ENCODE measurements at places on chromosomes 6 and 20.

DNA sequence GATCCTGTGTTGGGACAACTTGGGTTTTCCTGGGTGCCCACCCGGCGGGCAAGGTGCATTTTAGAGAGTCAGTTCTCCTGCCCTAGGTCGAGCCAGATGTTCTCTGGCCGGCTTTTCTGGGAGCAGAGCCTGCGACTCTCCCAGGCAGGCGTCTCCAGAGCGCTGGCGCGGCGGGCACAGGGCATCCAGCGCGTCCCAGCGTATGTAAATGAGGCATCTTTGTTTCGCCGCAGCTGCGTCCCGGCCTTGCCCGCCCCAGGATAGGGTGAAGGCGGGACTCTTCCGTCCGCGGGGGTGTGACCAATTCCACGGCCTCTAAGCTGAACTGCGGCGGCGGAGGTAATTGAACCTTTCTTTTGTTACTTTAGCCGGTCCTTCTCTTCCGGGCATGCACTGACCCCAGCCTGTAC lies 9.1 kb downstream of the GRIK2 start:
- no peak for DNase-seq

- no peak for DNase-seq
Measured at GRCh38 chr20:19519466-19519865, 238.6 kb upstream of the RIN2 start.

DNA sequence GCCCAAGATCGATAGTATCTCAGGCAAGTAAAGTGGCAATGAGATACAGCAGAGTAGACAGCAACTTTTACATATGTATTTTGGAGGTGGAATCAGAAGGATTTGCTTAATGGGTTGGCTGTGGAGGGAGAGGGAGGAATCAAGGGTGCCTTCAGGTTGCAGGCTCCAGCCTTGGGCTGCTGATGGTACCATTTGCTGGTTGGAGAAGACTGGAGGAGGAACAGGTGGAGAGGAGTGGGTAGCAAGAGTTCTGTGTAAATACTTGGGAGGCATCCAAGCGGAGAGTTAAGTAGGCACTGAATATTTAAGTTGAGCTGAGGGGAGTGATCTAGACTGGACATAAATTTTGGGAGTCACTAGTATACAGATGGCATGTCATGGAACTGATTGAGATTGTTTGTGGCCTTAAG lies 5.2 kb downstream of the BICRAL start:
- no peak for DNase-seq

DNA sequence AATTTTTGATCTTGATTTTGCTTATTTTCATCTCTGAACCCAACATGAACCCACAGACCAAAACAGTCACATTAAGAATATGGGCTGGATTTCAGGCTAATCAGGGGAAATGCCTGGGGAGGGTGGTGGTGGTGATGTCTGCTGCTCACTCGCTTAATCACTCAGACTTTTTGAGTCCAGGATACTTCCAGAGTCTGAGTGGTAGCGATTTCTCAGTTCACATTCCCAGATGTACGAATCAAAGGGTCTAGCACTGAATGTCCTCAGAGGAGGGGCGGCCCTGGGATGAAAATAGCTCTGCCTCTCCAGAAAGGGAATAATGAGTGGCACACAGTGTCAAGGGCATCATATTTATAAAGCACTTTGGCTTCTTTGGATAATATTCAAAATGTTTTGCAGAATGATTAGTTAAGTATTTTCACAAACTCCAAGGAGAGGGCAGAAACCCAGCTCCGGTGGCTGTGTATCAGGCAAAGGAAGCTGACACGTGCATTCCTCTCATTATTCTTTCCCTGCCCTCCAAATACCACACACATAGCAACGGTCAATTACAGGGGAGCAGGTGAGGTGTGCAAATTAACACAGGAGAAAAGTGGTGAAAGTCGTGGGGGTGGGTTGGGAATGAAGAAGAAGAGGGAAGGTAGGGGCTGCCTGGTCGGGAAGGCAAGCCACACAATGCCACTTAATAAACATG lies 345.2 kb upstream of the RSPO3 start:
- DNase-seq = no peak

- DNase-seq = no peak
Measured at GRCh38 chr6:68080074-68080473, 555.0 kb upstream of the ADGRB3 start.

GRCh38 chr20:19363476-19363875 lies 151.0 kb downstream of the SLC24A3 start:
- DNase-seq = no peak

GRCh38 chr6:163191704-163192537 lies 222.6 kb upstream of the QKI start:
- no peak for DNase-seq

DNA sequence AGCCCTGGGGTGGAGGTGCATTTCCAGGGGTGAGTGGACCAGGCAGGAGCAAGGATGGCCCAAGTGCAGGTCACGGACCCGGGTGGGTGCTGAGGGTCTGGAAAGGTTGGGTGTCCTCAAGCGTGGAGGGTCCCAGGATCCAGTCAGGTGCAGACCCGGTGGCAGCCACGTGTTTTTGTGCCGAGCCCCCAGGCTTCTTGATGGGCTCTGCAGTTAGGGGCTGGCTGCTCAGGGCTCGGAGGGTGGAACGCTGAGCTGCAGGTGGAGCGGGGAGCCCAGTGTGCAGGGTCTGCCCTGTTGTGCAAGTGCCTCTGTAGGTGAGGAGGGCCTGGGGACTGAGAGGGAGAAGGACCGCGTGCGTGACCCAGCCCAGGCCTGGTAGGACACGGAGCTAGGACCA lies 70.9 kb upstream of the HLA-E start:
- DNase-seq = no peak

GRCh38 chr6:159572439-159573110 lies 120.5 kb downstream of the SOD2 start:
- no peak for DNase-seq

- DNase-seq = no peak
Measured at GRCh38 chr6:72984981-72985665, 240.2 kb downstream of the KHDC1L start.

DNA sequence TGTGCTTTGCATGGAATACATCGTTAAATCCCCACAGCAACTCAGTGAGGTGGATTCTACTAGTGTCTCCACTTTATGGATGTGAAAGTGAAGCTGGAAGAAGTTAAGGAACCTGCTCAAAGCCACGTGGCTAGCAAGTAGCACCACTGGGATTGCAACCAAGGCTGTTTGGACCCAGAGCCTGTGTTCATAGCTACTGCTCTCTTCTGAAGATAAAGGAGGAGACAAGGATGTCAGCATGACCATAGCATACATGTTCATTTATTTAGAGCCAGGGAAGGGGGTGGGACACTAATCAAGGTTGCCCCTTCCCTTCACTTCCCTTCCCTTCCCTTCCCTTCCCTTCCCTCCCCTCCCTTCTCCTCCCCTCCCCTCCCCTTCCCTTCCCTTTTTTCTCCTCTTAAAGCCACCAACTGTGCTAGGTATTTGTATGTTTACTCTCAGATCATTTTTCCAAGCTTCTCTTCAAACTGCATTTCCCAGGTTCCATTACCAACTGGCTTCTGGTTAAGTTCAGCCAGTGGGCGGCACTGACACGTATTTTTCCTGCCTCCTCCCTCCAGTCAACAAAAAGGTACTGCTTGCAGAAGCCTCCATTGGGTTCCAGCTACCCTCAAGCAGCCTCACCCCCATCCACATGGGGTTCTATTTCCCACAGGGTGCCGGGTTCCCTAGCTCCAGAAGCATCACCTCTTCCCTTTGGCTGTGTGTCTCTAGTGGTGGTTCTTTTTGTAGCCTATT lies 134.9 kb downstream of the BCAS1 start:
- no peak for DNase-seq

DNA sequence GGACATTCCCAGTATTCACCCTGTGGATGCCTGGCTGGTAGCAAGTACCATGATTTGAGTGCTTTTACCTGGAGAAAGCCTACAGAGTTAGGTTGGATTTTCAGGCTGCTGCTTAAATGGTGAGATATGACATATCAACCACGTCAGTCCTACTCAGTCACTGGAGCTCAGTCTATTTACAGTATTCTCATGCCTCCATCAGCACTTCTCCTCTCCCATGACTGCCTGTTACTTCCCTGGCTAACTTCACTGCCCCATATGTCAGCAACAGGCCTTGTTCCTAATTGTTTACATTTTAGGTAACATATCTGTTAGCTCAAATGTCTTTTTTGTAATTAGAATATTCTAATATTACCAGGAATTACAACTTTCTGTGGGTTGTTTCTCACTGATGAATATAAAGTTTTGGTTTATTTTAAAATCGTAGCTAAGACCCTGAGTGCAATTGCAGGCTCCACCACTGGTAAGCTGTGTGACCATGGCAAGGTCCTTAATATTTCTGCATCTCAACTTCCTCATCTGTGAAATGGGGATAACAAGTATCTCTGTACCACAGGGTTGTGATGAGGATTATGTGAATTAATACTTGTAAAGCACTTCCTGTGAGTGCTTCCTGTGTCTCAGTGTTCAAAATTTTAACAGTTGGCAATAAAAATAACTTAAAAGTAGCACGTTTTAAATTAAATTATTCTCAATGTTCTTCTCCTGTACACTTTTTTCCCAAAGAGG lies 54.3 kb downstream of the RNF144B start:
- no peak for DNase-seq

DNA sequence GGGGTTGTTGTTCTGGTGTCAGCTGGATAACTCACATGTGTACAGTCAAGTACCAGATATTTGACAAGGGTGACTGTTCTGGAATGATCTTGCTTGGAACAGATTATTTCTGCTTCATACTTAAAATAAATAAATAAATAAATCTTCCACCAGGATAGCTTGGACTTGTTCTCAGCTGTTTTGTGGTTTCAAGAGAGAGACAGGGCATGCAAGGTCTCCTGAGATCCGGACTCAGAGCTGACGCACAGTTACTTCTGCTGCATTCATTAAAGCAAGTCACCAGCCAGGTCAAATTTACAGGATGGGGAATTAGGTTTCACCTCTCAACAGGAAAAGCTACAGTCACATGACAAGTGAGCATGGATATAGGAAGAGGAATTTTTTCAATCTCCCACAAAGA lies 285.0 kb upstream of the SPTLC3 start:
- no peak for DNase-seq

GRCh38 chr6:7802662-7803061 lies 76.8 kb downstream of the BMP6 start:
- DNase-seq = no peak

- DNase-seq = no peak
Measured at GRCh38 chr6:47669684-47670513, 28.5 kb upstream of the ADGRF4 start.

DNA sequence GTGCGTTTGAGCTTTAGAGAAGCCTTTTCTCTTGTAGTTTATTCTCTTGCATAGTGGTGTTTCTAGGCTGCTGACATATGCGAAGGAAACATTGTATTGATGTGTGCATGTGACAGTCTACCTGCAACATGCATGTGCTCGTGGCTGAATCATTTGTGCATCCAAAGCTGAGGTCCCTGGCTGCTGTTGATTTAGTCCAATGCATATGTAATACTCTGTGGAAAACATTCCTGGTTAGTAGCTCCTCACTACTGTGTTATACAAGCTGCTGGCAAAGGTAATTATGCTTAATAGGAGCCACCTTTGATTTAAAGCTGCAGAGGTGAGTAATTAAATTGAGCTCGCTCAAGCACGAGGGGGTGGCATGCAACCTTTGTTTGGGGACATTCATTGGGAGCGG lies 24.5 kb downstream of the TSHZ2 start:
- no peak for DNase-seq

DNA sequence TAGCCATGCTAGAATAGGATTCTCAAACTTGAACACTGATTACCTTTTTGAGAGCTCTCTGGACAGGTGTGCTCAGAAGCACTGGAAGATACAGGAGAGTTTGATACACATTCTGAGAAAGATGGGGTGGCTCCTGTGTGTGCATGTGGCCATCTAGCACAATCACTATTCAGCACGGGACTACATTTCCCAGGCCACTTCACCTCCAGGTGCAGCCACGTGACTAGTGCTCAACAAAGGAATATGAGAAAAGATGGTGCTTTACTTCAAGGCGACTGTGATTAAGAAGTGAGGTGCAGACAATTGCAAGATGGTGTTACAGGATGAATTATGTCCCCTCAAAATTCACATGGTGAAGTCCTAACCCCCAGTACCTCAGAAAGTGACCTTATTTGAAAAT lies 103.8 kb downstream of the BACH2 start:
- DNase-seq = no peak

GRCh38 chr6:49499623-49500022 lies at the start of gene GLYATL3:
Gene GLYATL3 (plus strand): TSS chr6:49499923. CDS start chr6:49511991, 12,068 bp downstream.
- DNase-seq = no peak

GRCh38 chr20:45550765-45551164 lies 3.6 kb upstream of the EPPIN start:
- no peak for DNase-seq

GRCh38 chr6:2222275-2222842 lies 23.0 kb downstream of the GMDS start:
- DNase-seq = no peak

GRCh38 chr20:14422892-14423291 lies 85.5 kb upstream of the FLRT3 start:
- DNase-seq = no peak

- peak; percentile 19 for DNase-seq
Measured at GRCh38 chr20:60583741-60584140, 625.5 kb downstream of the CDH26 start.

GRCh38 chr20:38126932-38127621 lies 38.0 kb downstream of the TGM2 start:
- DNase-seq = no peak

GRCh38 chr6:91704531-91704930 lies 1117.7 kb upstream of the MAP3K7 start:
- no peak for DNase-seq

- DNase-seq = no peak
Measured at GRCh38 chr6:123062670-123063069, 66.6 kb downstream of the CLVS2 start.

DNA sequence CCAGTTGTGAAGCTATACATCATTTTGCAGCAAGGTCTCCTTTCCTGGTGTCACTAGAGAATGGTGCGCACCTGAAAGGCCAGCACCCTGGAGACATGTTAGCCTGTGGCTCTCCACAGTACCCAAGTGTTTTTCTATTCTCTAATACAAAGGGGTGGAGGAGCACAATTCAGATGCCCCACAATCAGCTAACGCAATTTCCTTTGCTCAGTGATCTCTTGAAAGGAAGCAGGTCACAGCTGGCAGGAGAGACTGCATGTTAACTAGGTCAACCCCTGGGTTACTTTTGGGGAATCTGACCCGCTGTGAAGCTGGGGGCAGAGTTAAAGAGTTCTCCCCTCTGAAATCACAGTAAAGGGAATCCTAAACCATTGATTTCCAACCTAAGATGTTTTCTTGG lies 92.5 kb downstream of the B3GAT2 start:
- no peak for DNase-seq

GRCh38 chr6:31225735-31226134 lies 46.2 kb downstream of the HLA-C start:
- DNase-seq = no peak
